ENCODE measurements at places on chromosomes 12 and 14.

DNA sequence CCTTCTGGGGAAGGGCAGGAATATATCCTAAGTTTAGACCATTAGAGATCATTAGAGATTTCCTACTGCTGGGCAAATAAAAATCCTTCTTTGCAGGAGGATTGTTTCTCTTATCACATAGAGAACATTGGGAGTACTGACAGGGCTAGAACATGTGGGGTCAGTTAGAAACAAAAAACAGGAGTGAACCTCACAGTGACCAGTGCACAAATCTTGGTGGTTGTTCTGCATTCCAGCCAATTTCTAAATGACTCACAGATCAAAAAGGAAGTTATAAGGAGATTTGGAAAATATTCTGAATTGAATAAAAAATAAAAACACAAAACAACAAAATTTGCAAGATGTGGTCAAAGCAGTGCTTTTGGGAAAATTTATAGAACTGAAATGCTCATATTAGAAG, 118.8 kb downstream of the LLPH start:
- no peak for DNase-seq

- DNase-seq, result no peak
These were observed 140.6 kb downstream of the EPS8 start for GRCh38 chr12:15648558-15648957.

DNA sequence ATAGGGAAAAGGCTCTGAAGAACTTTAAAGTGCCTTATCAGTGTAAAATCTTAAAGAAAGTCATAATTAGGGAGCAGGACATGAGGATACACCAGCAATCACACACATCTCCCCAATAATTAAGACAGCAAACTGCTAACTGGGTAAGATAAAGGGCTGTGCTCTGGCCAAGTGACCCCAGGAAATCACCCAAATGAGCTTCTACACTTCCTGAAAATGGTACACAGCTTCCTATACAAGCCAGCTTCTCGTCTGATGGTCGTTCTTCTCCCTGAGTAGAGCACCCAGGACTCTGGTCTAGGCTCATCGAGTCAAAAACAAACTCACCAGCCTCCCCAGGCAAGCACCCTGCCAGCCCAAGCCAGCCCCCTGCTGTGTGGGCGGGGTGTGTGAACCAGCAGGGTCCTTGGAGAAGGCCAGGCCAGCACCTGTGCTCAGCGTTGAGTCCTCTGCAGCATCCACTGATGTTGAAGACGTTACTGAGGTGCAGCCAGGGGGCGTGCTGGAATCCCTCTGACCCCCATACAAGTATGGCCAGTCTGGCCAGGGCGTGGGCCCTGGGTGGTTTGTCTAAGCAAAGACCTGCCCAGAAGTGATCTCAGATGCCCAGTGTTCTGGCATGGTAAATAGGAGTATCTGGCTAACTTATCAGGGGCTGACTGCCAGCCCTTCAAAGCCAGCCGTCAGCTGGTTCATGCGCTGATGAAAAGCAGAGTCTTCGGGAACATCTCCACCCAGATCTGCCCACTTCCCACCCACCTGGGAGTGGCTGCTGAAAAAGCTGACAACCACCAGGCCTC, 41.4 kb downstream of the ACTN1 start:
- no peak for DNase-seq

DNA sequence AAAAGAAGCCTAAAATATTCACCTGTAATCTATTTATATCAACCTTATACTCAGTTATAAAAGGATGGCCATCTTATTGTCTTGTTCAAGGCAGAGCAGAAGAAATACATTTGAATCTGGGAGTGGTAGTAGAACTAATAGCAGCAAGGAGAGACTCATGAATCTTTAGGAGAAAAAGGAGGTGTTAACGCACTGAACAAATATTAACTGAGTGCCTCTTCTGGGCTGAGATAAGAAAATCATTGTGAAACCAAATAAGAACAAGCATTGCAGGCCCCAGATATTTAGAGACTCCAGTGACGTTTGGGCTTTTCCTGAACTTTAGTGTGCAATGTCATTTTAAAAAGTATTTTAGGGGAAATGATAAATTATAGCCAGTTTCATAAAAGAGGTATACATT, 790.6 kb downstream of the DIO2 start:
- no peak for DNase-seq

- DNase-seq, result peak; percentile 77
These were observed 1120.8 kb upstream of the TMEM132C start for GRCh38 chr12:127145929-127146789.

GRCh38 chr12:3965046-3965445, 91.8 kb upstream of the PARP11 start:
- DNase-seq, result no peak

DNA sequence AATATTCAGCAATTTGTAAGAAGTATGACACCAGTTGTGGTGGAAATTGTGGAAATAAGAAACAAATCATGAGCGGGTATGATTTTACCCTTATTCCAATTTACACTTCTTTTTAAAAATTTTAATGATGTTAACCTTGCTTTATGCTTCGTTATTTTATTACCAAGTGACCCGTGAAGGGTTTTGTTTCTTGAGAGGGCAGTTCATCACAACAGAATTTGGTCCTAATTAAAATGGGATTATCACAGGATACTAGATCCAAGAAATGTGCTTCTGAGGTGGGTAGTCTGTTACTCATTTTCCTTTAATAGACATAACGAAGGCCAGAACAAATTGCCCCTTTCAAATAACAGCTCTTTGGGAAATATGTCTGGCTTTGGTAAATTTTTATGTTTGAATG, 25.5 kb upstream of the RASSF8 start:
- DNase-seq, result no peak

- DNase-seq, result no peak
These were observed 121.3 kb downstream of the FUT8 start for GRCh38 chr14:65533736-65534404.

DNA sequence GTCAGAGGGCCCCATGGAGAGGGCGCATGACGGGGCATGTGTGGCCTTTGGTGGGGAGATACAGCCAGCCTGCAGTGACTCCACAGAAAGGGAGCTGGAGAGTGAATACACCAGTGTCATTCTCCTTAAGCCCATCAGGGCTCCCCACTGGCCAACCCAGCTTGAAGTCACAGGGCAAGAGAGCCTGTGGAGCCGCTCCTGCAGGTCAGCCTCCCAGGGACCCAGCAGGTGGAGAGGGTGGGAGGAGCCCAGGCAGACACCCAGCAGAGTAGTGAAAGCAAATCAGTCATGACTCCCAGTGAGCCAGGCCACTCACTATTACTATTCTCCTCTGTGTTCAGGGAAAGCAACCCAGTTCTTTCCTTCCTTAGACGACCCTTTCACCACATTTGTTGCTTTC, 110.0 kb upstream of the CPM start:
- no peak for DNase-seq

GRCh38 chr12:4472046-4472445, 26.4 kb upstream of the FGF6 start:
- DNase-seq, result no peak

- DNase-seq, result no peak
These were observed 53.3 kb upstream of the LRRK2 start for GRCh38 chr12:40171501-40171900.

- DNase-seq, result no peak
These were observed 702.8 kb downstream of the VRK1 start for GRCh38 chr14:97499790-97500481.

All from activated naive CD4-positive, alpha-beta T cell (primary cell).